Chondrocyte (in vitro differentiated cells): ENCODE measurements at places on chromosomes 2 and 18. TPM values are rescaled to one million over a fixed set of nuclear protein-coding genes. Genes with fewer than 3 reads are reported as not detected.
A peak's percentile ranks its signal among the peaks of the same experiment; 100 is the strongest.

The PXDN gene
- total RNA-seq = 499 to 576 TPM (median 571 TPM) in 3 replicates

GRCh38 chr2:28615706-28616105, 119.8 kb downstream of the PLB1 start:
- H3K27ac ChIP-seq = no peak overlapping the region
- no peaks in the 10 kb centered on the region for H3K36me3 ChIP-seq
- no peaks in the 10 kb centered on the region for H3K27me3 ChIP-seq
- H3K4me3 ChIP-seq = no peak overlapping the region
- H3K4me1 ChIP-seq = peaks cover 24% of the 10 kb centered on the region

The ERICH2 gene
- 2.1 to 2.6 TPM in 2 of 3 replicates, not detected in the other for total RNA-seq

DNA sequence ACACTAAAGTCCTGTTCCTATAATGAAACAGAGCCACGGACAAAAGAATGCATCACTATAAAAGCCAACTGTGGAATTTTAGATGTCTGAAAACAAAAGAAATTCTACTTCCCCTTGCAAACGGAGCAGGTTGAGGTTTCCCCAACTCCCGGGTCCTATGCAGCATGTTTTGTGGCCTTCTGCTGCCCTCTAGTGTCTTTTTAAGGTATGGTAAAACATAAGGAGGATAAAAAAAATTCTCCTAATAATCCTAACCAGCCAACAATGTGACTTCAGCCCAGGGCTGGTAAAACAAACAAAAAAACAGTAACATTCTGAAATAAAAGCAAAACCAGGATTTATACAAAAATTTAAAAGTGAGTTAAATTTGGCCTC, 539.5 kb downstream of the NRXN1 start:
- peaks cover 35% of the 10 kb centered on the region for H3K27me3 ChIP-seq
- H3K27ac ChIP-seq = no peak overlapping the region
- no peaks in the 10 kb centered on the region for H3K4me1 ChIP-seq

The SP9 gene
- not detected in 3 replicates for total RNA-seq

- peak; percentile 87 for DNase-seq
- peak overlapping the region; percentile 71 for H3K4me3 ChIP-seq
Measured at GRCh38 chr2:240568678-240569522, 616 bp downstream of the RNPEPL1 start.

The ERFE gene
- 1.8 to 10.3 TPM (median 9.4 TPM) in 3 replicates for total RNA-seq

The TGFA gene
- total RNA-seq = 0.21 to 0.25 TPM in 2 of 3 replicates, not detected in the other

DNA sequence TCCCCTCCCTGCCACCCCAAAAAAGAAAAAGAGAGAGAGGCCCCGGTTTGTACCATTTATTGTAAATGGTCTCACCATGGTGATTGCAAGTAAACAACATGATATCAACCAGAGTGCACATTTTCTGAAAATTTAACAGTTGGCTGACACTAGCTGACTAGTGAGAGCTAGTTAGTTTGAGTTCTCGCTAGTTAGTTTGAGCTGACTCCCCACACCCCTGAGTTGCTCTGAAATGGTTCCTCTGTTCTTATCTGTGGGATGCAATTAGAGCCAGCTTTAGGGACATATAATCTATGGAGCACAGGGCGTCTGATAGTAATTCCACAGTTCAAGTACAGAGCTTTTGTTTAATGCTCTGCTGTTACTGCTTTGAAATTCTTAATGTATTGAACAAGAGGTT, 13.1 kb downstream of the CASP10 start:
- no peaks in the 10 kb centered on the region for H3K36me3 ChIP-seq
- no peaks in the 10 kb centered on the region for H3K4me1 ChIP-seq
- no peak overlapping the region for H3K4me3 ChIP-seq

DNA sequence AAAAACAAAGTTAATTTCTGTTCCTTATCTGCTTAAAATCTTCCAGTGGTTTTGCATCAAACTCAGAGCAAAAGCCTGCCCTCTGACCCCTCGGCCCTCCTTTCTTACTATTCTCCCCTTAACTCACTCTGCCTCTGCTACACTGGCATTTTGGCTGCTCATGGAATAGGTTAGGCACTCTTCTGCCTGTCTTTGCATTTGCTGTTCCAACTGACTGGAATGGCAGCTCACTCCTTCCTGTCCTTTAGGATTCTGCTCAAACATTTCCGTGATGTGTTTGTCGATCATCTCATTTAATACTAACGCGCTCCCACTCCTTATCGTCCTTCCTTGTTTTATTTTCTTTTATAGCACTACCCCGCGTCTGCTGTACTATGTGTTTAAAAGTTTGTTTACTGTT, 815 bp downstream of the CEBPZ start:
- H3K4me1 ChIP-seq = peaks cover 8% of the 10 kb centered on the region
- H3K27me3 ChIP-seq = no peaks in the 10 kb centered on the region
- H3K4me3 ChIP-seq = no peak overlapping the region
- no peak overlapping the region for H3K27ac ChIP-seq

The FLACC1 gene
- 1.4 to 2.1 TPM (median 1.5 TPM) in 3 replicates for total RNA-seq

- no peaks in the 10 kb centered on the region for H3K27me3 ChIP-seq
- H3K4me1 ChIP-seq = peaks cover 69% of the 10 kb centered on the region
- peak overlapping the region; percentile 76 for H3K27ac ChIP-seq
Measured at GRCh38 chr18:3457261-3457724, 7.3 kb downstream of the TGIF1 start.

- H3K4me1 ChIP-seq = peaks cover 11% of the 10 kb centered on the region
- H3K36me3 ChIP-seq = peaks cover 2% of the 10 kb centered on the region
- peaks cover 21% of the 10 kb centered on the region for H3K27me3 ChIP-seq
Measured at GRCh38 chr2:10841547-10842219, 29.1 kb upstream of the PDIA6 start.

GRCh38 chr18:56119681-56120080, 518.7 kb downstream of the TXNL1 start:
- DNase-seq = no peak
- no peak overlapping the region for H3K27ac ChIP-seq
- peaks cover 4% of the 10 kb centered on the region for H3K4me1 ChIP-seq
- no peaks in the 10 kb centered on the region for H3K27me3 ChIP-seq
- H3K4me3 ChIP-seq = no peak overlapping the region

- no peak for DNase-seq
- H3K27ac ChIP-seq = no peak overlapping the region
- no peaks in the 10 kb centered on the region for H3K36me3 ChIP-seq
- H3K27me3 ChIP-seq = no peaks in the 10 kb centered on the region
- no peak overlapping the region for H3K4me3 ChIP-seq
- H3K4me1 ChIP-seq = peaks cover 30% of the 10 kb centered on the region
Measured at GRCh38 chr2:224253464-224253863, 148.4 kb downstream of the FAM124B start.

GRCh38 chr2:208379192-208379591, 27.4 kb upstream of the PTH2R start:
- no peaks in the 10 kb centered on the region for H3K4me1 ChIP-seq
- DNase-seq = no peak

The DCDC2C gene
- not detected in 3 replicates for total RNA-seq

The MITD1 gene
- 18.0 to 20.3 TPM (median 19.6 TPM) in 3 replicates for total RNA-seq

- H3K27me3 ChIP-seq = peaks cover 18% of the 10 kb centered on the region
- H3K27ac ChIP-seq = no peak overlapping the region
- H3K36me3 ChIP-seq = no peaks in the 10 kb centered on the region
- no peak overlapping the region for H3K4me3 ChIP-seq
Measured at GRCh38 chr2:137873536-137874244, 90.6 kb upstream of the HNMT start.

The GAL3ST2 gene
- 0.52 to 1.3 TPM in 2 of 3 replicates, not detected in the other for total RNA-seq

DNA sequence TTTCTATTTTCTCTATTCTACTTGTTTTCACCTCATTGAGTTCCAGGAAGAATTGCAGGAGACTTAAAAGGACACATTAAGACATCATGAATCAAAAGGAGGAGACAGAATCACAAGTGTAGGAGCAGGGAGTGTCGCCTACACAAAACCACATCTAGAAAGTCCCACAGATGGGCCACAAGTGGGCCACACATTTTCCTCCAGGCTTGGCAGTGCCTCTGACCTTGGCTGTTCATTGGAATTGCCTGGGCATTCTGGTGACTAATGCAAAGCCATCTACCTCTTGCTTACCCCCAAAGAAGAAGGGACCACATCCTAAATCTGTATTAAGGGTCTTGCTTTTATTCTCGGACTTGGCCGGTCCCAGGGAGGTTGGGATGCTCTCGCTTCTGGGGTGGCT, 103.6 kb downstream of the KLHL29 start:
- H3K36me3 ChIP-seq = peaks cover 3% of the 10 kb centered on the region
- no peak overlapping the region for H3K4me3 ChIP-seq
- no peak for DNase-seq
- H3K4me1 ChIP-seq = peaks cover 7% of the 10 kb centered on the region

- DNase-seq = no peak
- H3K36me3 ChIP-seq = no peaks in the 10 kb centered on the region
- H3K27me3 ChIP-seq = no peaks in the 10 kb centered on the region
Measured at GRCh38 chr2:129698593-129698992, 280.9 kb upstream of the RAB6C start.

GRCh38 chr2:221997100-221997499, 301.7 kb downstream of the PAX3 start:
- H3K36me3 ChIP-seq = no peaks in the 10 kb centered on the region
- peak overlapping the region; percentile 52 for H3K27ac ChIP-seq
- DNase-seq = no peak
- H3K4me3 ChIP-seq = no peak overlapping the region
